ENCODE measurements at places on chromosomes 12 and 14.

GRCh38 chr12:71415336-71416231, 24.0 kb upstream of the LGR5 start:
- DNase-seq, result no peak

- DNase-seq, result no peak
Measured at GRCh38 chr12:18457362-18457761, 196.0 kb downstream of the PIK3C2G start.

DNA sequence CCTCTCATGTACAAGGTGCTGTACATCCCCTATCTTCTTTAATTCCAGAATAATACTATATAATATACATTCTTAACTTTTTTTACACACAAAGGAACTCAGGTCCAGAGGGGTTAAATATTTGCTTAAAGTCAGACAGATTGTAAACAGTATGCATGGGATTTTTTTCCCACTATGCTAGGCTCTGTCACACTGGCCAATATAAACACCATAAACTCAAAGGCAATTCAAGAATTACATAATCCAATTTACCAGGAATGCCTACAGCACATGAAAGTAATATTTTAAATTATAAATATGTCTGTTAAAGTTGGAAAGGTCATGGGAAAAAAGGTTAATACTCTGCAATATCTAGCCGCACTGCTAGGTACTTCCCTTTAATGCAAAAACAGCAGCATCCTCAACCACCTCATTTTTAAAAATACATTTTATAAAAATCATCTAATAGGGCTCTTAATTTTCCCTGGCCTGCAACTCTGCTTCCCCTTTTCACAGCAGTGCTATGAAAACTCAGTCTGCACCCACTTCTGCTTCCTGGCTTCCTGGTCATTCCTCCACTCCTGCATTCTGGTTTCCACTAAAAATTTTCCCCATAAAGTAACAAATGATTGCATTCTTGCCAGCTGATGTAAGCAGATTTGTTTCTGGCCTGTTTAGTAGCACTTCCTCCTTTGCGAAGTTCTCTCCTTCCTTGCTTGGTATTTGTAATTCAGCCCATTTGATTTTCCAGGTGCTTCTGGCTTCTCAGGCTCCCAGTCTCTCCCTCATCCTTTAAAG, 128.1 kb downstream of the ITPR2 start:
- no peak for DNase-seq

GRCh38 chr12:31815096-31815495, 86.3 kb upstream of the AMN1 start:
- DNase-seq, result no peak

All from CD4-positive, alpha-beta memory T cell (primary cell).